Endothelial cell (in vitro differentiated cells): ENCODE measurements at places on chromosomes 7 and 10. TPM values are rescaled to one million over a fixed set of nuclear protein-coding genes. Genes with fewer than 3 reads are reported as not detected.

DNA sequence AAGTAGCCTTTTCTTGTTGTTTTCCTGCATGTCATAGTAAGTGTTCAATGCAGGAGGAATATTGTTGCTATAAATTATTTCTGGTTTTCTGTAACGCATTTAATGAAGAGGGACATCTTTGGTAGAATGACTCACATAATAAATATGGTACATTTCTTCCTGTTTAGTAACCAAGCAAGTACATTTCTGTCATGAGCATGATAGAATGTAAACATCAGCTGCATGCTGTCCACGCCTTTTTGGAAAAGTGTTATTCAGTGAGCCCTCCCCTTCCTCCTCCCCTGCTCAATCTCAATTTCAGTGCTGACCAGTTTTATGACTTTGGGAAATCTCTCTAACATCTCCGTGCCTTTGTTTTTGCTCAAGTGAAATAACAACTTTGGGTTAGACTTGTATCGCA, 664.0 kb downstream of the XPNPEP1 start:
- H3K4me3 ChIP-seq, result no peak overlapping the region
- H3K27ac ChIP-seq, result no peak overlapping the region
- no peaks in the 10 kb centered on the region for H3K36me3 ChIP-seq
- H3K27me3 ChIP-seq, result no peaks in the 10 kb centered on the region
- DNase-seq, result no peak

GRCh38 chr7:31890198-31890597, 180.0 kb downstream of the PDE1C start:
- H3K27ac ChIP-seq, result no peak overlapping the region
- DNase-seq, result no peak
- no peak overlapping the region for H3K4me3 ChIP-seq
- H3K36me3 ChIP-seq, result no peaks in the 10 kb centered on the region
- peaks cover 23% of the 10 kb centered on the region for H3K4me1 ChIP-seq
- no peaks in the 10 kb centered on the region for H3K27me3 ChIP-seq

DNA sequence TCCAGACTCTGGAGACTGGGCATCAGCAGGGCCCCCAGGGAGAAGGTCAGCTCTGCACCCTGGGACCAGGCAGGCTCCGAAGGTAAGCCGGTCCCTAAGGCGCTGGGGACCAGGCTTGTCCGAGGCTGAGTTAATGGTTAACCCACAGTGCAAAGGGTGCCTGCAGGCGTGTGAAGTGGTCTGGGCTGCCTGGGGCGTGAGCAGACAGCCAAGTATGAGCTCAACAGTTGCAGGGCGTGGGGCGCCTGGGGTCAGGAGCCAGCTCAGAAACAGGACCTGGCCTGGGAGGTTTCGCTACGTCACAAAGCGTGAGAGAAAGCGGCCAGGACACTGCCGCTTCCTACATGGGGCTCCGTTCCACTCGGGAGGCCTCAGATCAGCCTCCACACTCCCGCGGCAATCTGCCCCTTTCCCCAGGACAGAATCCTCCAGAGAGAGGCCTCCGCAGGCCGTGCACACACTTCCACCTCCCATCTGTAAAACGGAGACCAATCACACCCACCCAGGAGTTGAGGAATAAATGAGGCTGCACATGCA, 16.0 kb downstream of the PDGFA start:
- peaks cover 7% of the 10 kb centered on the region for H3K27me3 ChIP-seq
- DNase-seq, result no peak
- H3K4me1 ChIP-seq, result no peaks in the 10 kb centered on the region

PLEKHS1 gene
- total RNA-seq, result not detected
